CD4-positive, alpha-beta T cell treated with Interleukin-17A for 1 hour (primary cell): ENCODE measurements at places on chromosomes 16 and 17.

- no peak for DNase-seq
Measured at GRCh38 chr16:57360321-57360935, 1.8 kb downstream of the CCL22 start.

DNA sequence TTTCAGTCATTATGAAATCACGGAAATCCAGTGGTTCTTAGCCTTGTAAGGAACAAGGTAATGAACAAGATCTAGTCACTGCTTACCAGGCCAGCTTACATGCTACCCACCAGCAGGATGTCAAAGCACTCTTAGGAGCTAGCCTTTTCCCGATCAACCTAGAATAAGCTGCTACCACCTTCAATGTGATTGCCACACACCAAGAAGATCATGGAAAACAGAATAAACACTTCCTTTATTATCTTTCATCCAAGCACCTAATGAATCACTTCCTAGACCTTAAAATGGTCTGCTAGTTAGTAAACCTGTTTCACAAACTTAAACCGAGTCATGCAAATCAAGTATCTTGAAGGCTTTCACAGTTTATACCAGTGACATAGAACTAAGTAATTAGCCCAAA lies 5.0 kb downstream of the BBS2 start:
- DNase-seq, result no peak

- no peak for DNase-seq
Measured at GRCh38 chr17:60135951-60136666, 13.7 kb upstream of the CA4 start.

- no peak for DNase-seq
Measured at GRCh38 chr17:75013092-75013559, 656 bp downstream of the MRPL58 start.

GRCh38 chr16:3097266-3097665 lies 1.8 kb downstream of the ZSCAN10 start:
- no peak for DNase-seq

DNA sequence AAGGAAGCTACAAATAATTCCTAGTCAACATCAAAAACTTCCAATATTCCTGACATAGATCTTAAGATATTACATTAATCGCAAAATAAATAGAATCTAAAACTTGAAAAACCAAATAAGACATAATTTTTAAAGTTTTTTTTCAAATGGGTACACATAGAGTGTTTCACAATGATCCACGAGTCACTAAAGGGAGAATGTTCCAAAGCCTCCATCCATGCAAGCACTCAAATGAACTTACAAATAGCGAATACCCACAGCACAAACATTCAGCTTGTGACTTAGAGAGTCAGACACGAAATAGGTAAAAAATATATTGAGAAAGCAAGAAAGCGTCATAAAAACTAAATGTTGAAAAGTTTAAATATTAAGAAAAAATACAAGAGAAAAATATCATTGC lies 65.7 kb downstream of the CEP112 start:
- no peak for DNase-seq
